ENCODE measurements at places on chromosomes 5 and 9. TPM values are rescaled to one million over a fixed set of nuclear protein-coding genes. Genes with fewer than 3 reads are reported as not detected.

PTPDC1 gene
- 11.7 TPM for total RNA-seq

DNA sequence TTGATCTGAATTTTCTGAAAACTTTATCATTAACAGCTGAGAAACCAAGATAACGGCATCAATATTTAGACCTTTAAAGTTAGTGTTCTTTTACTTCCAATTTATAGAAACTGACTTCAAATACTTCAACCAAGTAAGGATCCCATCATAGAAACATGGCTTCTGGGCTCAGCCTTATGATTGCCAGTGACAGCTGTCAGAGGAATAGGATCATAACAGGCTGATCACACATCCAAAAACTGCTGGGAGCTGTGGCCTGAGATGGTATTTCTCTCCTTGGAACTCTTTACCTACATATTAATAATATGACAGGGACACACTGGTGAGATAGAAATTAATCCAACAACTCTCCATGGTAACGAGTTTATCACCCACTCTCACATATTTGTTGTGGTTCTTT lies 448.3 kb upstream of the NMUR2 start:
- no peak for DNase-seq

GRCh38 chr9:99211746-99212145 lies 10.0 kb downstream of the ALG2 start:
- no peak for DNase-seq

DNA sequence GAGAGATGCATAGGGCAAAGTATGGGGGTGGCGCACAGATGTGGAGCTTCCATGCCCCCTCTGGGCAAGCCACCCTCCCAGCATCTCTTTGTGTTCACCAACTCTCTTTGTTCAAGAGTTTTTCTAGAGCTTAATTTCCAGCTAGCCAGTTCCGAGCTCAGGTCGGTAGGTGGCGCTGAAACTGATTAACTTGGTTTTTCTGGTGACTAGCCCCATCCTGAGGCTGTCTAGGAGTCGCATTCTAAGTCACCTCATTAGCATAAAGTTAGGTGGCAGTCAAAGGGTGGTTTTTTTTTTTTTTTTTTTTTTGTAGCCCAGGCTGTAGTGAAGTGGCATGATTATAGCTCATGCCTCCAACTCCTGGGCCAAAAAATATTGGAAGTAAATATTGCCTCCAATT lies 476.4 kb downstream of the KDM4C start:
- DNase-seq, result no peak

- DNase-seq, result no peak
Observed at GRCh38 chr5:78320401-78320800, 25.9 kb upstream of the AP3B1 start.

GRCh38 chr5:160649304-160649703 lies 202.7 kb downstream of the ATP10B start:
- DNase-seq, result no peak

Measured in body of pancreas (tissue), 4 donors.